ENCODE measurements at places on chromosomes 1 and 21. TPM values are rescaled to one million over a fixed set of nuclear protein-coding genes. Genes with fewer than 3 reads are reported as not detected.

- no peak for DNase-seq
Observed at GRCh38 chr1:228350831-228351781, 55.5 kb downstream of the TRIM11 start.

TNFRSF8 gene
- total RNA-seq: 0.09 TPM

DNA sequence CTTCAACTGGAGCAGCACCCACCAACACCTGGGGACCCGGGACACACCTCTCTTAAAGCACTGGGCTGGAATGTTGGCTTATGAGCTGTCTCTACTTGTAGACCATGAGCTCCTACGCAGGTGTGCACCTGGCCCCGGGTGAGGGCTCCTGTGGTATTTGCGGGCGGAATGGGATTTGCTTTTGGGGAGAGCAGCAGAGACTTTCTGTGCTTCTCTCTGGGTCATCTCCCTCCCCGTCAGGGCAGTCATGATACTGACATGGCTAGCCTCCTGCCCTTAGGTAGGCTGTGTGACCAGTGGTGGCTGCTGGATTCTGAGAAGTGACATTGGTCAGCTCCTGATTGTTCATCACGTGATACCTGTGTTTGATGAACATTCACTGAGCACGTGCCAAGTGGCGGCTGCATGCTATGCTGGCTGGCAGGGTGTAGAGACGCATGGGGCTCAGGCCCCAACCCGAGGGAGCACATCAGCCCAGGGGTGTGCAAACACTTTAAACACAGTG lies 9.0 kb upstream of the ZBTB21 start:
- DNase-seq: no peak

GRCh38 chr1:10685196-10685807 lies 111.1 kb downstream of the CASZ1 start:
- DNase-seq: no peak

CHIA gene
- total RNA-seq: not detected

CELA2A gene
- total RNA-seq: not detected

GRCh38 chr1:244370060-244370637 lies 81.6 kb downstream of the ADSS2 start:
- DNase-seq: no peak

SH2D1B gene
- total RNA-seq: under 0.01 TPM

DNA sequence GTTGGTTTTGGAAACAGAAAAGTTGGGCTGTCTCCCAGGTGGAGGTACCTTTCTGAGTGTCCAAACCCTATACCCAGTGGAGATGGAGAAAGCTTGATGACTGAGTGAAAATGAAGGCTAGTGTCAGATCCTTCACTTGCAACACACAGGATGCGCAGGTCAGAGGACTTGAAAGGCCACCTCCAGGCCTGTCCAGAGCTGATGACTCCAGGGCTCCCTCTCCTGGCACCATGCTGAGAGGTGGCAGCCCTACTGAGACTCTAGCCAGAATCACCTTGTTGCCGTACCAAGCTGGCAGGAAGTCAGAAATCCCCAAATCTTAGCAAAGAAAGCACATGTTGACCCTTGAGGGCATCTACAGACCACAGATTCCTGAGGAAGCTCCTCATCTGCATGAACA lies 16.4 kb downstream of the KNCN start:
- DNase-seq: no peak

DNA sequence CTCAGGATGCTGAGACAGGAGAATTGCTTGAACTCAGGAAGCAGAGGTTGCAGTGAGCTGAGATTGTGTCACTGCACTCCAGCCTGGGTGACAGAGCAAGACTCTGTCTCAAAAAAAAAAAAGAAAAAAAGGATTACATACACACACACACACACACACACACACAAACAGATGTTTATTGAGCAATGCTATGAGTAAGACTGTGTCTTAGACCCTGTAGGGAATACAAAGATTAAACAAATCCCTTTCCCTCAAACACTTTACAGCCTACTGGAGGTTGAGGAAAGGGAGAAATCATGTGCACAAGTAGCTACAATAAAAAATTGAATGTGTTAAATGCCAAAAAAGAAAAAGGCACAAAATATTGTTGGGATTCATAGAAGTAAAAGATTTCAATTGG lies 58.1 kb downstream of the RPAP2 start:
- peak; percentile 67 for DNase-seq

DNA sequence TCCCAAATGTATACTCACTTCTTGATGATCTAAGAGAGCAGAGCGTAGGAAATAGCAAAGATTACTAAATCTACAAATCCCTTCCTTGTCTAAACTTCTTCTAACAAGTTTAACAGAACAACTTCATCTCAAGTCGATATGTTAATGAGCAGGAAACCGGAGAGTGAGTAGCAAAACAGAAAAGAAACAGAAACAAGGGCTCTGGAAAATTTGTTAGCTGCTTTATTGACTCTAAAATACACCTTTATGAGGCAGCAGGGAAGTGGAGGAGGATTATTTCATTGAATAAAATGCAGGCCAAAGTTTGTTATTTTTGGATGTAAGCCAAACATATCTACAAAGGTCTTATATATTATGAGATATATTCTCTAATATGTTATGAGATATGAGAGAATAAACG lies 192.4 kb downstream of the LRRIQ3 start:
- DNase-seq: no peak

CD84 gene
- total RNA-seq: not detected

S100A14 gene
- total RNA-seq: 0.18 TPM

DNA sequence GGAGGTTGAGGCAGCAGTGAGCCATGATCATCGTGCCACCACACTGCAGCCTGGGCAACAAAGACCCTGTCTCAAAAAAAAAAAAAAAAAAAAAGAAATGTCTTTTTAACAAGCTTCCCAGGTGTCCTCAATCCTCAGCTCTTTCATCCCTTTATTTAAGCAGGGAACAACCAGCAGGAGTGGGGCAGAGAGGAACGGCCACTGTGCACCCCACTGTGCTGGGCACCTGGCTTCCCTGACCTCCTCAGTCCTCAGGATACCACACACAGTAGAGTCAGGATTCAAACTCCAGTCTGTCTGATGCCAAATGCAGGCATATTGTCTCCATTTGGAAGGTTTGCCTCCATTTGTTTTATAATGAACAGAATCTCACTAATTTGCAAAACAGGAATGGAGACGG lies 19.8 kb upstream of the PTAFR start:
- DNase-seq: no peak
